ENCODE measurements at places on chromosomes 13 and 19.

DNA sequence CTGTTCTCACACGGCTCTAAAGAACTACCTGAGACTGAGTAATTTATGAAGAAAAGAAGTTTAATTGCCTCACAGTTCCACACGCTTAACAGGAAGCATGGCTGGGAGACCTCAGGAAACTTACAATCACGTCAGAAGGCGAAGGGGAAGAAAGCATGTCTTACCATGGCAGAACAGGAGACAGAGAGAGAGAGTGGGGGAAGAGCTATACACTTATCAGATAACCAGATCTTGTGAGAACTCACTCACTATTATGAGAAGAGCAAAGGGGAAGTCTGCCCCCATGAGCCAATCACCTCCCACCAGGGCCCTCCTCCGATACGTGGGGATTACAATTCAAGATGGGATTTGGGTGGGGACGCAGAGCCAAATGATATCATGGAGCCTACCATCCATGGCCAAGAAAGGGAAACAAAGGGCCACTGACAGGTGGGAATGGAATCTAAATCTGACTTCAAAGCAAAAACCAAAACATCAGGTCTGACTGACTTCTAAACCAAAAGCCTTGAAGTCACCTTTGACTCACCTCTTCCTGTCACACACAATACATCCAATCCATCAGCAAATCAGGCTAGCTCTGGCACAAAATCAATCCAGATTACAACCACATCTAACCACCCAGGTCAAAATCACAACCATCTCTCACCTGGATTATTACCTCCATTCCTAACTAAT lies 189.7 kb downstream of the ENOX1 start:
- H3K4me1 ChIP-seq = no peaks in the 10 kb centered on the region
- H3K36me3 ChIP-seq = no peaks in the 10 kb centered on the region
- no peak overlapping the region for H3K27ac ChIP-seq
- no peak overlapping the region for H3K4me3 ChIP-seq

DNA sequence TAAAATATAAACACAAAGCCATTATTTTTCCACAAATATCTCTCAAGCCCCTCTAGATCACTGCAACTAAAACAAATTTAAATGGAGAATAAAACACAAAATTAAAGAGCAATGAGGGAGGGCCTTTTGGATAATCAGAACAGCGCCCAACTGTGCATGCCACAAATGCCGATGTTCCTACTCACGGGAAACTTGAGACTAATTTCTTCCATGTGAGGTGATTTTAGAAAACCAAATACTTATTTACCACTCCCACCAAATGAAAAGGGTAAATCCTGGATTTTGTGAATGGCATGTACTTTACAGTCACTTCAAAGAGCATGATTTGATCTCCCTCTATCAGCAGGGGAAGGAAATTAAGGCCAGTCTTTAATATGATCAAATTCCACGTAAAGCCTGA lies 74.8 kb downstream of the SLC7A1 start:
- no peak for DNase-seq
- peaks cover 5% of the 10 kb centered on the region for H3K36me3 ChIP-seq
- no peak overlapping the region for H3K4me3 ChIP-seq

DNA sequence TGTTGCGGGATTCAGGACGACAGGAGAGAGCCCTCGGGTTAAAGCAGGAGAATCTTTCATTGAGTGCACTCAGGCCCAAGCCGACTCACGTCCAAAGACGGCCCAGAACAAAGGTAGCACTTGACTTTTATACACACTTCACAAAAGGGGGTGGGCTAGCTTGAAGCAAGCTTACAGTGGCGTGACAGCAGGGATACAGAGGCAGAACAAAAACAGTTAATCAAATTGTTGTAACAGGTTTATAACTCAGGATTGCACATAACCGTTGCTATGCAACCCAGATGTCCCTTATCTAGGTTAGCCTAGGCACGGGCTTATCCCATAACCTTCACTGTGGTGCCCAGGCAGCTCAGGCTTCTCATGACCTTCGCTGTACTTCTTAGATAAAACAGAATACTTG lies 2.0 kb downstream of the MED25 start:
- H3K4me1 ChIP-seq = peaks cover 29% of the 10 kb centered on the region
- no peak overlapping the region for H3K4me3 ChIP-seq
- no peak overlapping the region for H3K27ac ChIP-seq
- DNase-seq = no peak

DNA sequence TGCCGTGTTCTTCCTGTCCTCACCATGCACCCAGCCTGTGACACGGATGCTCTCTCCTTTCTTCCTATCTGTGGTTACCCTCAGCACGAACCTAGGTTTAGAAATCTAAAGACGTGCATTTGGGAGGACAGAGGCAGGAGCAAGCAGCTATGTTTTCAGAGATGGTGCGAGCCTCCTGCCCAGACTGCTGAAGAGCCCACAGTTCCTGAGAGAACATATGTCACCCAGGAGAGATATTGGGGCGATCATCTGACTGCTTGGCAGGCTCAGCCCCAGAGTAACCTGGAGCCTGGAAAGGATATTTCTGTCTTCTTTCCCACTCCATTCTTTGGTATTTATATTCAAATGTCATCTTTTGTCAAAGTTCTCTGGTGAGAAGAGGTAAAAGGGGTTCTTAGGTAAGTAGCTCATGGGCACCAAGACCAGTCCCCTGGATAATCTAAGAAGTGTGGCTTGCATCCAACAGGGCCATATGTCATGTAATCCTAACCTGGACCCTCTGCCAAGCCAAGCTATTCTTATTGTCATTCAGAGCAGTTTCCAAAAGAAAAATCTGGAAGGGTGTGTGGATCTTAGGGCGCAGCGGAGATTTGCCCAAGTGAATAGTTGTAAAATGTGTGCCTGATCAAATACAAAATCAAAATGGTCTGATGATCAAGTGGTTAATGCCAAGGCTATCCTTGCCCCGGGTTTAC lies 59.5 kb downstream of the FGF9 start:
- H3K36me3 ChIP-seq = no peaks in the 10 kb centered on the region
- H3K4me3 ChIP-seq = no peak overlapping the region
- no peaks in the 10 kb centered on the region for H3K4me1 ChIP-seq
- H3K27ac ChIP-seq = no peak overlapping the region
- no peak for DNase-seq
- H3K27me3 ChIP-seq = no peaks in the 10 kb centered on the region

DNA sequence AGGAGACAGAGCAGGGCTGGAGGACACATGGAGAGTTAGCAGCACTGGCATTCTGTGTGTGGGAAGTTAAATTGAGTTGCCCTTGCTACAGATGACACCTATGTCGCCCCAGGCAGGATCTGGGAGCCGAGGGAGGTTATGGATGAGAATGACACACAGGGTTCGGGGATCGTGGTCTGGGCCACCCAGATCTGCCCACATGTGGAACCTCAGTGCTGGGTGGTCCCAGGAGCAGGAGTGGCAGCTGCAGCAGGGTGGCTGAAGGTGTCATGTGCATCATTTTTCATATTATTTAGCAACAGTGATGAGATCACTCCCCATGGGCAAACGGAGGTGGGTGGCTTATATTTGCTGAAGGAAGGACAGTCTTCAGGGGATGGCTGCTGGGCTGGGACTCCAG lies 3.2 kb downstream of the IL17D start:
- no peaks in the 10 kb centered on the region for H3K27me3 ChIP-seq
- no peaks in the 10 kb centered on the region for H3K36me3 ChIP-seq
- no peak overlapping the region for H3K4me3 ChIP-seq
- no peak for DNase-seq
- H3K4me1 ChIP-seq = peaks cover 17% of the 10 kb centered on the region
- no peak overlapping the region for H3K27ac ChIP-seq

GRCh38 chr19:46530636-46531035 lies 35.0 kb upstream of the PNMA8B start:
- H3K27ac ChIP-seq = no peak overlapping the region
- peaks cover 9% of the 10 kb centered on the region for H3K4me1 ChIP-seq
- no peaks in the 10 kb centered on the region for H3K36me3 ChIP-seq
- DNase-seq = no peak
- no peaks in the 10 kb centered on the region for H3K27me3 ChIP-seq

DNA sequence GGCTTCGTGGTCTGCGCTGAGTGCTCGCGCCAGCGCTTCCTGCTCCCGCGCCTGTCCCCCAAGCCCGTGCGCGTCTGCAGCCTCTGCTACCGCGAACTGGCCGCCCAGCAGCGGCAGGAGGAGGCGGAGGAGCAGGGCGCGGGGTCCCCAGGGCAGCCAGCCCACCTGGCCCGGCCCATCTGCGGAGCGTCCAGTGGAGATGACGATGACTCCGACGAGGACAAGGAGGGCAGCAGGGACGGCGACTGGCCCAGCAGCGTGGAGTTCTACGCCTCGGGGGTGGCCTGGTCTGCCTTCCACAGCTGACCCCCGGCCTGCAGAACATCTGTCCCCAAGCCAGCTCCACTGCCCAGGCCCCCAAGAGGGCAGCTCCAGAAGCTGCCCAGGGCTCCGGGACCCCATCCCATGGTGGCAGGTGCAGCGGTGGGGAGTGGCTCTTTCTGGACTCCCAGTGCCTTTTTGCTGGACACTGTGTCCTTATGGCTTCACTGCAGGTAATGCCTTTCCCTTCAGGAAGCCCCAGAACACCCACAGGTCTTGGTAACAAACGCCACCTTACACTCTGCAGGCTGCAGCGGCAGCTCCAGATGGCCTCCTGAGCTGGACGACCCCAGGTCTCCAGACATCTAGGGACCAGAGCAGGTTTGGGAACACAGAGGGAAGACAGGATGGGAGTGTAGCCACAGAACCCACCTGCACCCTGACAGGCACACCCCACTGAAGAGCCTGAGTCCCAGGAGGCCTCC lies 9.3 kb downstream of the PLEKHF1 start:
- H3K27me3 ChIP-seq = no peaks in the 10 kb centered on the region
- H3K36me3 ChIP-seq = peaks cover 15% of the 10 kb centered on the region
- H3K4me1 ChIP-seq = peaks cover 39% of the 10 kb centered on the region
- no peak overlapping the region for H3K4me3 ChIP-seq
- peak; percentile 41 for DNase-seq
- no peak overlapping the region for H3K27ac ChIP-seq

- no peak overlapping the region for H3K4me3 ChIP-seq
- H3K36me3 ChIP-seq = no peaks in the 10 kb centered on the region
- H3K27ac ChIP-seq = no peak overlapping the region
- H3K4me1 ChIP-seq = no peaks in the 10 kb centered on the region
- DNase-seq = no peak
Measured at GRCh38 chr13:79637133-79637763, 156.3 kb downstream of the NDFIP2 start.

DNA sequence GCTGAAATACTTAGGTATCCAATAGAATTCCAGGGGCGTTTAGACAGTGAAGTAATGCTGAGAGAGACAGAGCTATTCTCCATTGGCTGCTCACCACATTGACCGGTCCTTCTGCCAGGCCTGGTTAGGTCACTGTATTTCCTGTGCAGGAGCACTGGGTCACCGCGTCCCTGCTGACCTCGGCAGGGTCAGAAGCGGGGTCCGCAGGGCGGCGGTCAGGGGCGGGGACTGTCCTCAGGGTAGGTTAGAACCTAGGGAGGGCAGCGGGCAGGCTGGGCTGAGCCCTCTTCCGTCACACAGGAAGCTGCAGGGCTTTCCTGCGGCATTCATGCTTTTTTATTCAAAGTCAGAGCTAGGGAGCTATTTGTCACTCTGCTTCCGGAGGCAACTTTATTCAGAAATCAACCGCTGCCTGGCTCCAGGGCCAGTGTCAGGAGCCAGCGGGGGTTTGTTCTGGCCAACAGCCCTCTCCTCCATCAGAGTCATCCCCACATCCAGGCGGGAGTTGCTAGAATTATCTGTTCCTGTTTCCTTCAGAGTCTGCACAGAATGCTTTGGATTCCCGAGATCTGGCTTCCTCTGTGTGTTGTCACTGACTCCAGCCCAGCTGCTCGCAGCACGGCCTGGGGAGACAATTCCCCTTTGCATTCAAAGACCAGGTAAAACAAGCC lies 81.2 kb upstream of the WASF3 start:
- H3K27me3 ChIP-seq = no peaks in the 10 kb centered on the region
- peak overlapping the region; percentile 33 for H3K4me3 ChIP-seq
- DNase-seq = no peak
- no peaks in the 10 kb centered on the region for H3K36me3 ChIP-seq

DNA sequence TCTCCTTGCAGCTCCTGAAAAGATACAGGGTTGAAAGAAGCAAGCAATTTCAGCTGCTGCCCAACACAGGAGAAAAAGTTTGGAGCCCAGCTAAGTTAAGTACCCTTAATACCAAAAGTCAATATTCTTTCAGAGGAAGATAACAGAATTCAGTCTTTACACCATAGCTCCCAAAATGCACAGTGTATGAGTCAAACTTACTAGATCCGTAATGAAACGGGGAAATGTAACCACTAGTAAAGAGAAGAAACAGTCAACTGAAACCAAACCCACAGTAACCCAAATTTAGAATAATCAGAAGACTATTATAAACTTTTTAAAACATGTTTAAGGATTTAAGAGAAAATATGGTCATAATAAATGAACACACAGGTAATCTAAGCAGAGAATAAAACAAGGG lies 45.2 kb downstream of the SUCLA2 start:
- no peak for DNase-seq
- H3K4me1 ChIP-seq = no peaks in the 10 kb centered on the region
- no peaks in the 10 kb centered on the region for H3K27me3 ChIP-seq

DNA sequence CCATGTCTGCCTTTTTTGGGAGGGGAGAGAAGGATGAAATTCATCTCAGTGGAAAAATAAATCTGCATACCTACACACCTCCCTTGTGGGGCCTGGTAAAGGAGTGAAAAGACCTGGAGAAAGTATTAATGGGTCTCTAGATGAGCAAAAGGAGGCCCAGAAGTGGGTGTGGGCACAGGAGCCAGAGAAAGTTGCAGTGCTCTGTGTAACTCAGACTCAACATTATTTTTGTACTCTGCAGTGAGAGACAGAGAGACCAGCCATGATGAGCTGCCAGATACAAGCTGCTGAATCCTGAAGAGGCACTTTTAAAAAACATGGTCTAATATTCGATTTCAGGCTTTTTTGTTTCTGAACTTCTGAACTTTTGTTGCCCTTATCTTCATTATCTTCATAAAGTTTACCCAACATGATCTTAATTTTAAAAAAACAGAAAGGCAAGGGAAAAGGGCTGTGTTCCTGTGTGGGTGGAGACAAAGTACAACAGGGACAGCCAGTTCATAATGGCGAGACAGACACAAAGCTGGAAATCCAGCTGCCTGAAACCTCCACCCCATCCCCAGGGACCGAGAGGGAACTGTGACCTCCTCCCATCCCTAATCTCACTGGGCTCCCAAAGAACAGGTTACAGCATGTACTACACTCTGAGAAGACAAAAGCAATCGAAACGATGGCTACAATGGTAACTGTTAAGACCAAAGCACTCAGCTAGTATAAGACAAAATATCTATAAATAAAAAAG lies 77.2 kb downstream of the KLF12 start:
- H3K36me3 ChIP-seq = no peaks in the 10 kb centered on the region
- H3K27ac ChIP-seq = peak overlapping the region; percentile 28
- no peak overlapping the region for H3K4me3 ChIP-seq

GRCh38 chr19:41589371-41589770 lies 13.4 kb downstream of the CEACAM21 start:
- H3K36me3 ChIP-seq = no peaks in the 10 kb centered on the region
- DNase-seq = no peak
- H3K4me1 ChIP-seq = no peaks in the 10 kb centered on the region
- H3K27me3 ChIP-seq = no peaks in the 10 kb centered on the region

GRCh38 chr13:105982219-105982930 lies 553.1 kb downstream of the EFNB2 start:
- no peaks in the 10 kb centered on the region for H3K4me1 ChIP-seq
- no peak overlapping the region for H3K27ac ChIP-seq
- no peaks in the 10 kb centered on the region for H3K36me3 ChIP-seq
- no peak overlapping the region for H3K4me3 ChIP-seq

GRCh38 chr13:79936368-79937136 lies 404.4 kb downstream of the SPRY2 start:
- peaks cover 16% of the 10 kb centered on the region for H3K4me1 ChIP-seq
- H3K36me3 ChIP-seq = no peaks in the 10 kb centered on the region
- DNase-seq = no peak
- H3K27ac ChIP-seq = peak overlapping the region; percentile 39

- no peaks in the 10 kb centered on the region for H3K27me3 ChIP-seq
- H3K4me1 ChIP-seq = peaks cover 20% of the 10 kb centered on the region
- H3K27ac ChIP-seq = no peak overlapping the region
- peak; percentile 91 for DNase-seq
Measured at GRCh38 chr19:47247308-47247990, 8.9 kb upstream of the CCDC9 start.

Measured in sigmoid colon (tissue), 7 donors.